Omental fat pad (tissue), 4 donors: ENCODE measurements at places on chromosomes 6 and 20.

GRCh38 chr20:961768-962167, 40.3 kb downstream of the RSPO4 start:
- DNase-seq, result no peak

- no peak for DNase-seq
Measured at GRCh38 chr6:1321738-1322137, 9.8 kb downstream of the FOXQ1 start.

GRCh38 chr6:4656106-4656505, 120.1 kb upstream of the CDYL start:
- no peak for DNase-seq

DNA sequence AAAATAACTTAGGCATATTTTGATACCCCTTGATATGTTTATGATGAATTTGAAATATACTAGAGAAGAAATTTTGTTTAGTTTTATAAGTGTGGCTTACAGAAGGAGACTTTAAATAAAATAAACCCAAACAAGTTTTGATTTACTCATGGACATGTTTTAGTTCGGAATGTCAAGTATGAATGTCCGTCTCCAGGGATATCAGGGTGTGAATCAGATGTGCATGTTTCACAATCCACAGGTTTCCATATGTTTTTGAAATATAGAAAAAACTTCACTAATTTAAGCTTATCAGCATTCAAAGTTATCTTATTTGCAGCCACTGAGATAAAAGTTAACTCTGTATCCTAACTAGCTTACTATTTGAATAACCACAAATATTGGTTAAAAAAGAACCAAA, 51.5 kb downstream of the PLCB1 start:
- no peak for DNase-seq

GRCh38 chr6:134603561-134603960, 285.6 kb upstream of the SGK1 start:
- DNase-seq, result no peak

- DNase-seq, result no peak
Measured at GRCh38 chr20:4324611-4325243, 309.4 kb upstream of the RNF24 start.

DNA sequence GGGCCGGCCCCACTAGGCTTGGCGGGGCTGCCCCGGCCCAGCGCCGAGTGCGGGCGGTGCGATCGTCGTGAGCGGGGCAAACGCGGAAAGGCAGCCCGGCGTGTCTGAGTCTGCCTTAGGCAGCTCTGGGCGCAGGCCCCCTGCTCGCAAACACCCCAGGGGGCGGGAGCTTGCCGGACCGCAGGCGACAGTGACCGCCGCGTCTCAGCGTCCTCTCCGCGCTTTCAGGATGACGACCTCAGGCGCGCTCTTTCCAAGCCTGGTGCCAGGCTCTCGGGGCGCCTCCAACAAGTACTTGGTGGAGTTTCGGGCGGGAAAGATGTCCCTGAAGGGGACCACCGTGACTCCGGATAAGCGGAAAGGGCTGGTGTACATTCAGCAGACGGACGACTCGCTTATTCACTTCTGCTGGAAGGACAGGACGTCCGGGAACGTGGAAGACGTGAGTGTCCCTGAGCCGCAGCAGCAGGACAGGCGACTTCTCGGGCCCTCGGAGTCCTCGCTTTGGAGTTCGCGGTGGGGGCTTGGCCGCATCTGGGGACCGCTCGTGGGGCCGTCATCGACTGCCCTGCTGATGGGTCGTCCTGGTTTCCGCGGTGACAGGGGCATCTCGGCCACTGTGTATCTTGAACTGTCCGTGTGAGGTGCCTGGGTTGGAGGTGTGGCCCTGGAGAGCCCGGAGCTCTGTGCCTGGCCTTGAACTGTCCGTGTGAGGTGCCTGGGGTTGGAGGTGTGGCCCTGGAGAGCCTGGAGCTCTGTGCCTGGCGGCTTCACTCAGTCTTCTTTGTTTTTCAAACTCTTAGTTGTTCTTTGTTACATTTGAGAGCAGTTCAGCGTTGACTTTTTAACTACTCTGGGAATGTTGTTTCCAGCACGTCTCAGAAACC, 786 bp downstream of the ADRM1 start:
- DNase-seq, result no peak

DNA sequence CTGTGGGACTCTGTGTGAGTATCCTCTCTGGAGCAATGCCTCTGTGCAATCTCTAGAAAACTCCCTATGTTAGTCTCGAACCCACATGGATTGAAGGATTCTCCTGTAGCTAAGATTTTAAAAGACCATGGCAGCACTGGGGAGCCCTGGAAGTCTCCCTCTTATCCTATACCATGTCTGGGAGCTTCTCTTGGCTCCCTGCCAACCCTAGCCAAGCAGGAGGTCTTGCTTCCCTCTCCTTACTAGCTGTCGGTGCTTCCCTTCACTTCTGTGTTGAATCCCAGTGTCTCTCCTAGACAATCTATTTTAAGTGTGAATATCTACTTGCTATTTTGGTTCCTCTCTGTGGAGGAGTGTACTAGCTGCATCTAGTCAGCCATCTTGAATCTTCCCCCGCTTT, 118.8 kb upstream of the NRN1 start:
- DNase-seq, result no peak
